ENCODE measurements at places on chromosomes 16 and 17.

- no peak for DNase-seq
These were observed 74.8 kb downstream of the HS3ST2 start for GRCh38 chr16:22888791-22889190.

DNA sequence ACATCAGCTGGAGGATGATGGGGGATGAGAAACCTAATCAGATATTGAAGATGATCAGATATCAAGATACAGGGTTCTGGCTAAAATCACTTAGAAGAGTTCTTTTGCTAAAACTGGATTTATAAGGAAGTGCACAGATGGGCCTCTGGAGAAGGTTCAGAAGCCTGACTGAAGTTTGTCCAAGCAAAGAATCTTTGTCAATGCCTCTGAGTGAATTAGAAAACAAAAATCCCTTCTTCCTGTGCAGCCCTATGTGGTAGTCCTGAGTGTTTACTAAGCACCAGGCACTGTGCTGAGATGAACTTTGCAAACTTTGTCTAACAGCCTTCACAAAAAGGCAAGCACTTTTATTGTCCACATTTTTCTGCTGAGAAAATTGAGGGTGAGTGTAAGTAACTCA is 11.4 kb upstream of the CENPV start:
- DNase-seq, result no peak

DNA sequence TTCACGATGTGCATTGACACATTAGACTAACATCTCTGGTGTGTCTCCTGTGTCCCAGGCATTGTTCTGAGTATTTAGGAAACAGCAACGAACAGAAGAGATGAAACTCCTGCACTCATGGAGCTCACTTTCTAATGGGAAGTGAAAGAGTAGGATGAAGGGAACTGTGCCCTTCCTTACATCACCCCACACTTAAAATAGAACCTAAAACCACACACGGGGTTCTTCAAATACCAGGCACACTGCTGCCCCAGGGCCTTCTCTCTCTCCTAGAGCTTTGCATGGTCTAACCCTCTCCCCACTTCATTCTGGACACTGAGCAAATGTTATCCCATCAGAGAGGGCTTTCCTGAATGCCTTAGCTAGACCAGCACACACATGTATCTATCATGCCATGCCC is 33.7 kb downstream of the TRIM25 start:
- no peak for DNase-seq

DNA sequence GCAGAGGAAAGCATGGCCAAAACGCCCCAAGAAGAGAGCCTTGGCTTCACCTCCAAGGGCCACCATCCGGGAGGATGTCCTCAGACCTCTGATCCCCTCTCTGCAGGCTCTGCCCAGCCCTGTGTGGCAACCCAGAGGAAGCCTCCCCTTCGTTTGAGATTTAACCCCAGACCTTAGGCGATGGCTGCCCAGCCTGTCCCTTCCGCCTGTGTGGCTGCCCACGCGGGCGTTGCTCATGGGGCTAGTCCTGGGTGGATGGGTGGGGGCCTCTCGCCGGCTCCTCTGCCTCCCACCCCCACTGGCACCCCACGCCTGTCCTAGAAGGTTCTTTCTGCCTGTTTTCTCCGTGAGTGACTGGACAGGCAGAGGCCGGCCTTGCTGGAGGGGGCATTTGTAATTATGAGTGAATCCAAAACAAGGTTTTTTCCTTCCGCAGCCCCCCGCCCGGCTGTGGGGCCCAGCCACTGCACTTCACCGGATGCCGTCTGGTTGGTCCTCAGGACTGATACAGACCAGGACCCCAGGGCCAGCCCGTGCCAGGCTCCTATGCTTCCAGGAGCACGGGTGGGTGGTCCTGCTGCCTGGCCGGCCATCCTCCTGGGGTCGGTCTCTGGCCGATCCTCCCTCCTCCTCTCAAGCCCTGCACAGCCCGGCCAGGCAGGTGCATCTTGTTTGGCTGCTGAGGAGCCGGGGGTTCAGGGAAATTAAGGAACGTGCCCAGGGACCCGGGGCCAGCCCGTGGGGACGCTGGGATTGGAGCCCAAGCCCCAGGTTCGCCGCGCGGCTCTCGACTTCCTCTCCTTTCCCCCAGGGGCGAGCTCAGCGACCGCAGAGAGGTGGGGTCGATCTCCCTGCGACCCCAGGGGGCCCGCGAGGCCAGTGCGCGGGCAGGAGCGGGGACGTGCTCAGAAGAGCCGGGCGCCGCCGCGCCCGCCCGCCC is at the start of gene TMEM235:
TMEM235 (plus strand) TSS at position 636 of the 940 bp plus-strand sequence. CDS start 393 bp downstream, outside the sequence.
- peak; percentile 21 for DNase-seq

DNA sequence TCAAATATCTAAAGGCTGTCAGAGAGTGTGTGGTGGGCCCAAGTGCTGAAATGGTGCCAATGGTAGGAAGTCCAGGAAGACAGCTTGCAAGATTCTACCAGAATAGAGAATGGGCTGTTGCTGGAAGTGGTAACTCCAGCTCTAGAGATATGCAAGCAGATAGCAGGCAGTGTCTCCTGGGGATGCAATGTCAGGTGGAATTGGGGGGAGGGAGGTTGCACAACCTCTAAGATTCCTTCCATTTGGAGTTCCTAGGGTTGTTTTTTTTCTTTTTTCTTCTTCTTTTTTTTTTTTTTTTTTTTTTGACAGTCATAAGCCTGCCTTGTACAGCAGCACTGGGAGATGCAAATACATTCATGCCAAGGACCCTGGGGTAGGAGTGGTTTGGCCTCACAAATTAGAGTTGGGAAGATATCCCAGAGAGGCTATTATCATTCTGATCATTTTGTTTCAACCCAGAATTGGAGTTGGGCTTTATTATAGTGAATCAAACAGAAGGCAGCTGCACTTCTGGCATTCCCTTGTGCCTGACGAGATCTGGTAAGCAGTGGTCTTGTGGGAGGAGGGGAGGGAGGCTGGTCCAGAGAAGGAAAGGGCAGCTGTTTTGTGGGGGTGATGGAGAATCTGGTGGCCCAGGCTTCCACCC is 51.1 kb downstream of the SLC6A2 start:
- no peak for DNase-seq

DNA sequence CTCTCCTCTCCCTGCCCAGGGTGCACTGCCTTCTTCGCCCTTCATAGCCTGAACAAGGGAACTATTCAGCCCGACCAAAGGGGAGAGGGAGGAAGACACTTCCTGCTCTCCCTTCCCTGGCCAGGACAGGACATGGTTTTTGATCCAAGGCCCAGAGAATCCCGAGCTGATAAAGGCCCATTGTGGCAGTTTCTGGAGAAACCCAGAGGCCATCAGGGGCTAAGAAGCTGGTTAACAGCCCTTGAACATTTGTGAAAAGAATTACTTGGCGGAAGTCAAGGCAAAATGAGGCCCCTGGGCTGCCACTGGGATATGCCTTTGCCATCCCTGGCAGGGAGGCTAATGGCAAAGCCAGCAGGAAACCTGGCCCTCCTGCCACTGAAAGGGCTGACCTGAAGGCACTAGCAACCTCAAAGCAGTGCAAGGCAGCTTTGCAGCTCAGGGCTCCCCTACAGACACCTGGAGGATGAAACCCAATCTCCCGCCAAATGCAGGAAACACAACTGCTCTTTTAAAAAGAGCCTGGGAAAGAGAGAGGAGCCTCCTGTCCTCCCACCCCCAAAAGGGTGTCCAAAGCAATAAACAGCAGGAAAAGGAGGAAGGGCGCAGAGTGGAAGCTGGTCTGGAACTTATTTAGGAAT is 12.6 kb downstream of the PHB1 start:
- no peak for DNase-seq

DNA sequence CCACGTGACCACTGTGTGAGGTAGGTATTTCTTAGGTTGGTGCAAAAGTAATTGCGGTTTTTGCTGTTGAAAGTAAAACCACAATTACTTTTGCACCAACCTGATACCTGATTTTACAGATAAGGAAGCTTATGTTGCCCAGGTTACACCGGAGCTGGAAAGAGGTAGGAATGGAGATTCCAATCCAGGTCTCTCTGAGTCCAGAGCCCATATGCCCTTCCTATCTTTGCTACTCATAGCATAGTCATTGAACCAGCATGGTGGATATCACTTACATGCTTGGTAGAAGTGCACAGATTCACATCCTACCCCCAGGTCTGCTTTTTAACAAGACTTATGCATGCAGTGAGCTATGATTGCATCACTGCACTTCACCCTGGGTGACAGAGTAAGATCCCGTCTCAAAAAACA is 61.8 kb downstream of the ARSG start:
- DNase-seq, result no peak

DNA sequence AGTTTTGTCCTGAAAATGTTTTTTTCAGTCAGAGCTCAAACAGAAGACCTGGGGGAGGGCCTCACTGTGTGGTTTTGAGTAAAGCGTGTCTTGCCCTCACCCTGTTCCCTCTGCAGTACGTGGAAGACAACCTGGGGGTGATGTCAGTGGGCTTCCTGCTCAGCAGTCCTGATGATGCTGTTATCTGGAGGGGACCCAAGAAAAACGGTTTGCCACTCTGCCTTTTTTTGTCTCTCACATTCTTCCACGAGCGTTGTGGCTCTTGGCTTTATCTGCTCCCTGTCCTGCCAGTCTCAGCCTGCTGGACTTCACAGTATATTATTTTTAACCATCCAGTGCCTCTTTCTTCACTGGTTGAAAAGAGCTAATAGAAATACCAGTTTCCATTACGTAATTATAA is 12.9 kb downstream of the NUBP1 start:
- no peak for DNase-seq

DNA sequence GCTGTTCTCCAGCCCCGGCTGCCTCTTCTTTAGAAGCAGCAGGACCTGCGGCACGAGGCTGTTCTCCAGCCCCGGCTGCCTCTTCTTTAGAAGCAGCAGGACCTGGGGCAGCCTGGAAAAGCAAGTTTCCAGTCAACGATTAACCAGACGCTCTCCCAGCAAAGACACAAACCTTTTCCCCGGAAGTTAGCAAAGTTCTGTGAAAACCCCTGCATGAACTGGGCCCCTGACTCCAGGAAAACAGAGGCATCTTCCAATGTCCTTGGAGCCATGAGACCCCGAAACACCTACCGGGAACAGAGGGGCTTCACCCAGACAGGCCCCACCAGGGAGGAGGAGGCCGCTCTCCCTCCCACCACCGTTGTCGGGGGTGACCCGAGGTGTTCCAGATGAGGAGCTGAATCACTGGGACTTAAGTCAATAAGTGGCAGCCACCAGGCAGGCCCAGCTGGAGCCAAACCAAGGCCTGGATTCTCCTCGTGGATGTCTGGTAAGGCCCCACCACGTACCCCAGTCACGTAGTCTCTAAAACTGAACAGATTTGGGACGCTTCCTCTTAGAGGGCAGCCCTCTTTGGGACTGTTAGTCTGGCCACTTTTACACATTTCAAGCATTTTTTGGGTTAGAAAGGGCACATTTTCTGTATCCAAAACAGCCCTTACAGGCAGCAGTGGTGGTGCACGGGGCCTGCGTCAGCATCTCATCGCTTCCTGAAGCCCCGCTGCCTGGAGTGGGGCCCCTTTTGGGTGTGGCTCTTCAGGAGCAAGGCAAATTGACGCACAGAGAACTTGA is at the start of gene RPH3AL:
RPH3AL (minus strand) TSS at position 387 of the 792 bp plus-strand sequence. CDS start 25,264 bp downstream, outside the sequence.
- no peak for DNase-seq

- no peak for DNase-seq
These were observed 89.4 kb downstream of the NDE1 start for GRCh38 chr16:15739464-15739863.

GRCh38 chr16:25083701-25084100 is 27.8 kb upstream of the LCMT1 start:
- no peak for DNase-seq

DNA sequence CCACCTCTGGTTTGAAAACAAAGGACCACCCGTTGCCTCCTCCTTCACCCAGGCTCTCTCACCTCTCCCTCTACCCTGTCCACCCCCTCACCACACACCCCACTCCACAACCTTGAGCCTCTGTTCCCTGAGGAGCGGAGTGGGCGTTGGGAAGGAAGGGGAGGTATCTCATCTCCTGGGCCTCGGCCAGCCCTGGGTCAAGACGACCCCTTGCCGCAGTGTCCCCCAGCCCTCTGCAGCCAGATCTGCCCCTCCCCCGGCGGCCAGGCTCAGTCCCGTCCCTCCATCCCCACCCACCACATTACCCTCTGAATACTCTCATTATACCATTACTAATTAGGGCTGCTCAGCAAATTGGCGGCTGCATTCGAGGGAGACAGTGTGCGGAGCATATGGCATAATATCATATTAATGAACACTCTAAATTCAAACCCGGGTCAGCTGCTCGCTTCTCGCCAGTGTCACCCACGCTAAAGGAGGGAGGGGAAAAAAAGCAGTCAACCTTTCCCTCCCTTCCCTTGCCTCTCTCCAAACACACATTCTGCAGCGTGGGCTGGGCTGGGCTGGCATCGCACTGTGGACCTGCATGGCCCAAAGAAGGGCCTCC is 123.2 kb upstream of the LHX1 start:
- no peak for DNase-seq

DNA sequence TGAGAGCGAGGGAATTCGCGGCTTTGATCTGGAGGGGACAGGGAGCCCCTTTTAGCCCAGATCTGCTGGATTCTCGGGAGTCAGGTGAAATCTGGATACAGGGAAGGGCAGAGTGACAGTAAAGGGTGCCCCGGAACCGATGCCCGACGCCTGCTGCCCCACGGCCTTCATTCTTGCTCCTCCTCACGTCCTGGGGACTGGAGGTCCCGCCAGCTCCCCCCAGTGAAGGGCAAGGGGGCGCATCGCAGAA is 596 bp downstream of the OR1F1 start:
- no peak for DNase-seq

GRCh38 chr17:57170866-57171265 is 85.5 kb upstream of the MSI2 start:
- no peak for DNase-seq

GRCh38 chr16:503150-504071 is 24.1 kb upstream of the CAPN15 start:
- DNase-seq, result no peak

DNA sequence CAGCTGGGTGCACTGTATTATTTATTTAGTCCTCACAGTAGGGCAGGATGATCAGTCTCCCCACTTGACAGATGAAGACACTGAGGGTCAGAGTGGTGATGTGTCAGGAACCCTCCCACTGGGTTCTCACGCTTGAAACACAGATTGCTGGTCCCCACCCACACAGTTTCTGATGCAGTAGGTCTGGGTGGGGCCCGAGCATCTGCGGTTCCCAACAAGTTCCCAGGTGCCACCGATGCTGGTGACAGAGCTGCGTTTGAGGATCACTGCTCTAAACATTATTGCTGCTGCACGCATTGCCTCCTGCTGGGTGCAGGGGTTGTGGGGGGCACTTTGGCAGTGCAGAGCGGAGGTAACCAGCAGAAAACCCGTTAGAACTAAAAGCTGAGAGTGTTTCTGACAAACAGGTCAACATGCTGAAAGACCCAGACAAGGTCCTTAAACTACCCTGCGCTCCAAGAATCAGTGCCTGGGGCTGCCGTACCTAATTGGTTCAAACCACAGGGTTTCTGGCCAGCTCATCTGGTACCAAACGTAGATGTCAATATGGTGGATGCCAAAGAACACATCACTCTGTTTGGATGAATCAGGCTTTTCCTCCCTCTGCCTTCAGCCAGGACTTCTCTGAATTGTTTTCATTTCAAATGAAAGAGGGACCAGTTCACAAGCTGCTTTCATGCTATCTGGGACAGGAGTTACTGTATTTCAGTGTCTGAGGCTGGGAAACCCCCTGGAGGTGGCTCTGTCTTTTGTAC is 76.0 kb downstream of the ABCC1 start:
- DNase-seq, result no peak

DNA sequence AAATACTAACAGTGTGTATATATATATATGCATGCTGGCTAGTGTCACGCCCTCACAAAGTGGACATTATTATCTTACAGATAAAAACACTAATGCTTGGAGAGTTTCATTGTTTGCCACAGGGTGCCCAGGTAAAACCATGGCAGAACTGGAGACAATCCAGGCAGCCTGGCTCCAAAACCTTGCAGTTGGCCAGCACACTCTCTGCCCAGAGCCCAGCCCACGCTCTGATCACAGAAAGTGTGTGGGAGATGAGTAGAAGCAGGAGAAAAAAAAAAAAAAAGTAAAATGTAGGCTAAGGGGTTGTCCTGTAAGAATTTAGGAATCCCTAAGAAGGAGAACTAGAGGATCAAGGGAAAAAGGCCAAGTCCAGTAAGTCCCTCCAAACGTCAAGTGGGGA is 538.0 kb downstream of the CDH13 start:
- no peak for DNase-seq
